RPMI8226 (cell line): ENCODE measurements at places on chromosomes 1 and 21.

GRCh38 chr1:180382326-180383115 lies 119.9 kb downstream of the ACBD6 start:
- DNase-seq, result no peak

DNA sequence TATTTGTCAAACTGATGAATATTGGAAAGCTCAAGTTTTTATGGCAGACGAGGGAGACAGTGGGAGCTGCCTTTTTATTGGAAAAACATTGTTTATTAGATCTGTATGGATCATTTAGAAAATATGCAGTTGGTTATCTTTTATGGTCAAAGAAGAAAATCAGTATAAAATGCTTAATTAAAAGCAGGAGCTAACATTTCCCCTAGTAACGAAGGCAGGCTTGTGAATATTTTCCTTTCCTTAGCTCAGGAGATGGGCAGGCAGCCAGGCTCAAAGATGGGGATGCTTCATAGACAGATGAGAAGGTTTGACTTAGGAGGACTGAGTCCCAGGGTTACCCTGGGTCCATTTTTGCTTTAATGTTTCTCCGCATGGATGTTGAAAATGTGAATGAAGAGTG lies 26.0 kb downstream of the ROR1 start:
- DNase-seq, result no peak

- no peak for DNase-seq
Observed at GRCh38 chr1:180997843-180998504, 24.7 kb downstream of the STX6 start.

GRCh38 chr1:175232335-175232734 lies 39.8 kb upstream of the KIAA0040 start:
- DNase-seq, result no peak

GRCh38 chr1:216054600-216054999 lies 368.6 kb downstream of the USH2A start:
- no peak for DNase-seq
